ENCODE measurements at places on chromosomes 1 and 21.

DNA sequence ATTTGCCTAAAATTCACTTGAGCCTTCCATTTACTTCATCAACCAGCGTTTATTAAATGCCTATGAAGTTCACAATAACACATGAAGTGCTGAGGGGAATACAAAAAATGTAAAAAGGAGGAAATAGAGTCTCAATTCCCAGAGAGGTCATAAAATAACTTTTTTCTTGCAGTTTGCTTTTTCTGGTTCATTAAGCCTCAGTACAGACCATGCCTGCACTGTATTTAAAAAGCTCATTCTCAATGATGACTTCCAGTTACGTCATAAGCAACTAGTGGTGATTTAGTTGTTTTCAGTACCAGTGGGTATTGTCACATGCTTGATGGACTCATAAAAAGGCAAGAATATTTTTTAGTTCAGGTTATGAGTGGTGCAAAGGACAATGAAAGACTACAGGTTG, 160.1 kb upstream of the UBE2U start:
- DNase-seq = no peak

GRCh38 chr1:78370356-78370755, 120.4 kb upstream of the PTGFR start:
- no peak for DNase-seq

GRCh38 chr1:24915816-24916602, 14.1 kb downstream of the RUNX3 start:
- no peak for DNase-seq

GRCh38 chr1:12617511-12617900, 504 bp downstream of the DHRS3 start:
- no peak for DNase-seq

DNA sequence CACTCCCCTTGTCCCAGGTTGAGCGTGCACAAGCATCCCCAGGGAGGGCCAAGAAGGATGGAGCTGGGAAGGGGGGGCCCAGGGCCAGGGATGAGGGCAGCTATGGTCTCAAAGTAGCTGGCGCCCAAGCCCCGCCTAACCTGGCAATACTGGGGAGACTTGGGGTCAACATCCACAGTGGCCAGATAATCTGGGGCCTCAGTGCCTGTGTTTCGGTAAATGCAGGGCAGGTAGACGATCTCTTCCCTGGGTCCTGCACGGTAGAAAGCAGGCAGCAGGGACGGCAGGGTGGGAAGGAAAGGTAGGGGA, 3.2 kb downstream of the SELENBP1 start:
- no peak for DNase-seq

DNA sequence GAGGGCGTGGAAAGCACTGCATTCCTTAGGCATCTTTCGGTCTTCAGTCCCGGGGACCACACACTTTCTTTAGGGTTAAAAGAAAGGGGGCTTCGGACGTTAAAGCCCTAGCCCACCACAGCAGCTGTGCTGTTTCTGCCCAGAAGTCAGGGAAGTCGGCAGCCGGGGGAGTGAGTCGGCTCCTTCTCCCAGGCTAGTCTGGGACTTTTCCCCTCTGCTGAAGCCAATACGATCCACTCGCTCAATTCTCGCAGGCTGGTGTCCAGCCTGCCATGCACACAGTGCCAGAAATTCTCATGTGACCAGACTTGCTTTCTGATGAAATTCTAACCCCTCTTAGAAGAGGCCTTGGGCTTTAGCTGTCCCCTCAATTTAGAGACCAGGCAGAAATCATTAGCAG, 67.7 kb downstream of the BCAR3 start:
- DNase-seq = no peak

- no peak for DNase-seq
Measured at GRCh38 chr1:184027826-184028695, 9.5 kb downstream of the COLGALT2 start.

GRCh38 chr21:40243685-40244084, 376.4 kb downstream of the PCP4 start:
- DNase-seq = no peak

- no peak for DNase-seq
Measured at GRCh38 chr1:200684015-200684414, 14.3 kb upstream of the DDX59 start.

- DNase-seq = no peak
Measured at GRCh38 chr1:93014168-93014567, 52.9 kb upstream of the DIPK1A start.

- no peak for DNase-seq
Measured at GRCh38 chr1:109895720-109896504, 14.7 kb upstream of the CSF1 start.

DNA sequence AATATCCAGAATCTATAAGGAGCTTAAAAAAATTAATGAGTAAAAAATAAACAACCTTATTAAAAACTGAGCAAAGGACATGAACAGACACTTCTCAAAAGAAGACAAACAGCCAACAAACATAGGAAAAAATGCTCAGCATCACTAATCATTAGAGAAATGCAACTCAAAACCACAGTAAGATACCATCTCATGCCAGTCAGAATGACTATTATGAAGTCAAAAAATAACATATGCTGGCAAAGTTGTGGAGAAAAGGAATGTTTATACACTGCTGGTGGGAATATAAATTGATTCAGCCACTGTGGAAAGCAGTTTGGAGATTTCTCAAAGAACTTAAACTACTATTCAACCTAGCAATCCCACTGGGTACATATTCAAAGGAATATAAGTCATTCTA, 25.3 kb downstream of the PIGK start:
- no peak for DNase-seq
